ENCODE measurements at places on chromosomes 3 and 15.

DNA sequence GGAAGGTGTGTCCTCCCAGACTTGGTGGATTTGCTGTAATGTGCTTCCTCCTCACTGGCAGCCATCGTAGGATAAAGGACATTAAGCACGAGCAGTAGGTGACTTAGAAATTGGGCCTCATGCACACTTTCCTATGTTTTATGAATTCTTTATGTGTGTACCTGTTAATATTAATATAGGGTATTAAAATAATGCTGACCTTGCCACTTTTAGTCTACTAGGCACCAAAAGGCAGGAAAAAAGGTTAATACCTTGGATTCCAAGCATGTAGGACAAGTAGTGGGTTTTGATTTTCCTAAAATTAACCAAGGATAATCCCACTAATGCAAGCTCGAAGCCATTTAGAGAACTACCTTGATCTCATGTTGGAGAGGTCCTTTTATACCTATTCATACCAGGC lies 55.9 kb downstream of the ADAMTSL3 start:
- no peak for DNase-seq

GRCh38 chr3:129966876-129967275 lies 7.6 kb upstream of the TRH start:
- DNase-seq, result no peak

- DNase-seq, result no peak
Observed at GRCh38 chr15:76514282-76514681, 177.7 kb downstream of the ISL2 start.

GRCh38 chr3:105401691-105402149 lies 35.0 kb downstream of the ALCAM start:
- DNase-seq, result no peak

- no peak for DNase-seq
Observed at GRCh38 chr3:9208605-9209152, 40.8 kb downstream of the SRGAP3 start.

- DNase-seq, result no peak
Observed at GRCh38 chr3:64859625-64860535, 172.1 kb upstream of the ADAMTS9 start.

GRCh38 chr15:58908550-58909309 lies 24.7 kb downstream of the SLTM start:
- DNase-seq, result no peak

DNA sequence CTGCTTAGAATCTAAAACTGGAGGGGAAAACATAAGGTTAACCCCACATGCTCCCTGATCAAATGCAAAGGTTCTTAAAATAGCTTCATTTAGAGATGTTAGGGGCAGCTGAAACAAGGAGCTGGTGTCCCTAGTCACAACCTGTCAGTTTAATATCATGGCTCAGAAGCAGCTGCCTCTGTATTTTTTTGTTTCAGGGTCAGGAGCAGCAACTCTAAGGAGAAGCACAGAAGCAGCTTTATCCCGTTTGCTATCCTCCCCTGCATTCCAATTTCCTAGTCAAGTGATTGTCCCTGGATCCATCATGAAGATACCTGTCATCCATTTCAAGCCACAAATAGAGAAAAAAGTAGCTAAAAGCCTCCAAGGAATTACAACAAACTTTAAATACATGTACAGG lies 4.1 kb downstream of the FILIP1L start:
- DNase-seq, result no peak

- no peak for DNase-seq
Observed at GRCh38 chr3:114179575-114179974, 723 bp upstream of the DRD3 start.

- DNase-seq, result no peak
Observed at GRCh38 chr3:169053427-169053826, 610.1 kb downstream of the MECOM start.

- no peak for DNase-seq
Observed at GRCh38 chr3:31182661-31183060, 288.2 kb upstream of the GADL1 start.

DNA sequence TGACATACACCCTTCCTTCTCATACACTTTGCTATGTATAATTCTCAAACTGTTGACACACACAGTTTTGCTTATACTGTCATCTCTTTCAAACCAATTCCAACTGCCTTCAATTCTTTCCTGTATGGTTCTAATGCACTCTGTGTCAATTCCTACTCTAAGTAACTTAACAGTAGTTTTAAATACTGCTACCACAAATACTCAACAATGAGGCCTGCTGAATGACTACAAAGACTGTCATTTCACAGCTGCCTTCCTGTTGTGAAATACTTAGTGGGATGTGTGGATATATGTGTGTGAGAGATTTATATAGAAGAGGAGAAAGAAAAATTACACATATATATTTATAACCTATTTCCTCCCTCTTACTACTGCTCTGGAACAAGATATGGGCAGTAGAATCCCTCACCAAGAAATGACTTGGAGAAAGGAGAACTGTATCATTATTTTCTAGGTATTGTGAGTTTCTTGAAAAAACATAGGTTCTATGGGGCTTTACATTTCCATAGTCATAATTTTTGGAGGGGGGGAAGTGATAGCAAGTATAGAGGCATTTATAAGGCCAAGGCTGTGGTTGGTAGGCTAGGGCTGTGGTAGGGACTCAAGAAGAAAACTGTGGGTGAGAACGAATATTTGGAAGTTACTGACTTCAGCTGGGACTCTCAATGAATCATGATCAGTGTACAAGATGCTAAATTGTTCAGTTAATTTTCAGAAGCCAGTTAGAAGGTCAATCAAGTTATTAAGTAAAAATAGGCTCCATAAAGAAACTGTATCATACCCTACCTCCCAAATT lies 88.7 kb downstream of the ANKRD28 start:
- DNase-seq, result no peak

DNA sequence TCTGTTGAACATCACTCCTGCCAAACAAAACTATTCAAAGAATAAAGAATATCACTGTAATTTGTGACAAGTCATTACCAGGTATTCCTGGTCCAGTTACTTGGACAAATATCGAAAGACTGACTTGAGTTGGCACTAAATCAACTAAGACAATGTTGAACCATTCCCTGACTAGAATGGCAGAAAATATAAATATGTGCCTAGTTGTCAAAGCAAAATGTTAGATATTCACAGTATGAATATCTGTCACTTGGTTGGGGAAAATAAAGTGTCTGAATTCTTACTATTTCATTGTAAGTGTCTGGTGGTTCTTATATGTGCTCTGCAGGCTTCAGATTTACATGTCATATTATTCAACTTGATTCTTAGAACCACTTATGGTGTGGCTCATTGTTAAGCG lies 470.2 kb downstream of the NAALADL2 start:
- DNase-seq, result no peak

GRCh38 chr3:57309769-57310360 lies 17.4 kb upstream of the ASB14 start:
- no peak for DNase-seq

- no peak for DNase-seq
Observed at GRCh38 chr3:192279664-192280063, 447.7 kb downstream of the FGF12 start.

DNA sequence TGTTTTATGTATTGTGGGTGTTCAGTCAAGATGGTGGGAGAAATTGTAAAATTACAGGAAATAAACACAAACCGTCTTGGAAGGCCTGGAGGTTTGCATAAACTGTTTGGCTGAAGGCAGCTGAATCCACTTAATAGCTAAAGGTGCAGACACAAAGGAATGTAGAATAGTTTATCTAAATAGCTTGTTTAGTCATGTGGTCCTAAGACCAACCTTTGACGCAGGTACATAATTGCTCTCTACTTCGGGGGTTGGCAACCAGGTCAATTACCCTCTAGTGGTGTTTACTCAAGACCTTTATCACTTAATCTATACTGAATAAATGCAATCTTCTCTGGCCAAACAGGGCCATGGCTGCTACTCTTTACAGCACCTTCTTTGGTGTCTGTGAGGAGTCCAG lies 502.8 kb downstream of the IGSF11 start:
- DNase-seq, result no peak

- no peak for DNase-seq
Observed at GRCh38 chr15:88800026-88800425, 3.2 kb upstream of the ACAN start.

GRCh38 chr15:83835479-83835878 lies 181.6 kb downstream of the ADAMTSL3 start:
- DNase-seq, result no peak

DNA sequence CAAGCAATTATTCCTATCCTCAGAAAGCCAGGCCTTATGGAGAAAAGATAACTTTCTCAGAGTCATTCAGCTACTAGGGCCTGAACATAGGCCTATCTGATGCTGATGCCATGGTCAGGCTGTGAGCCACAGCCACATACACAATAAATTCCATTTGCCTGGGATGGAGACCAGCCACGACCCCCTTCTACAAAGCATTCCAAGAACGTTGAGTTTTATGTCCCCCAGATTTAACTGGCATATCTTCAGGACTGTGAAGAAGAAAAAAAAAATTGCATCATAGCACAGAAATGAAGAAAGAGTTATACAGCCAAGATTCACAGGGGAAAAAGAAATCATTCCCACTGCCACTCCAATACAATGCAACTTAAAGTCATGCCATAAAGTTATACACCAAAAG lies 100.0 kb downstream of the THBS1 start:
- no peak for DNase-seq

GRCh38 chr15:38819387-38819950 lies 254.9 kb upstream of the RASGRP1 start:
- DNase-seq, result no peak

DNA sequence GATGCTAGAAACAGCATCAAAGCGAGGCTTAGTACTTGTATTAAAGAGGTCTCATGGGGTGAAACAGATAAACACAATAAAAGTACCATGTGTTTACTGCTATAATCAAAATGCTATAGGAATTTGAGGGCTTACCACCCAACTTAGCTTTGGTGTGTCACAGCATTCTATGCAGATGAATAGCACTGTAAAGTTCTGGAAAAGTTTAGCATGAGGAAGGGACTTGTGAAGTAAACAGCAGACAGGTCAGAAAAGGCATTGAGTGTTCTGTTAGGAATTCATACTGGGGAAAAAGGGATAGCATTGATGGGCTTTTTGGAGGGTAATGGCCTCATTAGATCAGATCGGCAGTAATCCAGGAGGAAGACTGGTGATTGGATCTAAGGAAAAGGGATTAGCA lies 505.3 kb downstream of the NLGN1 start:
- no peak for DNase-seq

DNA sequence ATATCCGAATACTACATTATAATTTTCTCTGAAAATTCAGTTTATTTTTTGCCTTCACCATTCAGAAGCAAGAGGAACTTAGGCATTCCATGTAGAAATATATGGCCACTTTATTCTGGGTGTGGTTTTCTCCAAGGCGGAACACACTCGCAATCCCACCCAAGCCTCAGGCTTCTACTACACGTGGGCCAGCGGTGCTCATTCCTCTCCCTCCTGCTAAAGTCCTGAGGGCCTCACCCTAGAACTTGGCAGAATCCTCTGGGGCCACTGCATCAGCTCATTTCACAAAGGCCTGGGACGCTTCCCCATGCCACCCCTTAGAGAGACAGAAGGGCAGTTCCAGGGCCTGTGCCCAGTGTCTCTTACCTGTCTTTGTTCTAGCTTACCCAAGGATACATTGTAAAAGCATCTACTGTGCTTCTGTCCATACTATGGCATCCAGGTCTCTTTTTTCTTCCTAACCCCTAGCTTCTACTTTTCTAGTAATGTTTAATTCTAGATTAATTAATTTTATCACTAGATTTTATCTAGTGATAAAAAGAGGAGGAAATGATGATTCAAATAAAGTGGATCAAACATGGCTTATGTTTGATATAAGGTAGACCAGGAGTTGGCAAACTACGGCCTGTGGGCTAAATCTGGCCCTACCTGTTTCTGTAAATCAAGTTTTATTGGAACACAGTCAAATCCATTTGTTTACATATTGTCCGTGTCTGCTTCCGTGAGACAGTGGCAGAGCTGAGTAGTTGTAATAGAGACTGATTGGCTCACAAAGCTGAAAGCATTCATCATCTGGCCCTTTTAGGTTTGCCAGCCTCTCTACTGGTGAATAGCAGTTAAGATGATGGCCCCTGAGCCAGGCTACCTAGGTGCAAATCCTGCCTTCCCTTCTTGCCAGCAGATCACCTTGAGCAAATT lies 29.8 kb downstream of the LARS2 start:
- DNase-seq, result no peak

GRCh38 chr15:29622637-29623036 lies 199.6 kb downstream of the TJP1 start:
- no peak for DNase-seq
